ENCODE measurements at places on chromosomes 11 and 22. TPM values are rescaled to one million over a fixed set of nuclear protein-coding genes. Genes with fewer than 3 reads are reported as not detected.

DNA sequence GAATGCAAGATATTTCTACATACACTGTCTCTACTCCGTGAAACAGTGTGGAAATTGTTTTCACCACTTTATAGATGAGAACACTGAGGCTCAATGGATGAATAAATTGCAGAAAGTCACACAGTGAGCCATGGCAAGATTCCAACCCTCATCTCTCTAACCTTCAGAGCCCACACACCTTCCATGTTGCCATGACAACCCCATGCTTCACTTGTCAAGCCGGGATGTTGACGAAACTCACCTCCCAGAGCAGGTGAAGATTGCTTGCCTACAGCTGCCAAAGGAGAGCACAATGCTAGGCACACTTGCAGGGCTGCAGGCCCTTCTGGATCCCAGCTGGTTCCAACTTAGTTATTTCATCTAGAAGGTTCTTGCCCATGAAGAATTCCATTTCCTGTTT is 71.4 kb upstream of the SEZ6L start:
- DNase-seq, result no peak

DNA sequence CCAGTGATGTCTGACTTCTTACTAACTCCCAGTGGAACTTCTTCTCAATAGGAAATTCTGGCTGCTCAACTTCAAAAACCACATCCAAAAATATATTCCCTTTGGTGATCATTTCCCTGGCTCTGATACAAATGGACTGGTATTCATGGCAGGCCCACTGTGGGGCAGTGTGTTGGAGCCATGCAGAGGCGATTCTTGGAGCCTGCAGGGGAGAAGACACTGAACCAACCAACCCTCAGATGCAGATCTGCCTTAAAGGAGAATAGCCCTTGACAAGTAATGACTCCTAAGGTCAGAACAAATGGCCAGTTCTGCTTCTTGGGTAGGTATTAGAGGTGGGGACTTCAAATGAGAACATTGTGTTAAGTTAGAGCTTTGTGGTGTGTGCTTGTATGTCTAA is 12.2 kb downstream of the OR4D9 start:
- no peak for DNase-seq

- DNase-seq, result no peak
Observed at GRCh38 chr11:45503311-45503710, 162.1 kb downstream of the CHST1 start.

DNA sequence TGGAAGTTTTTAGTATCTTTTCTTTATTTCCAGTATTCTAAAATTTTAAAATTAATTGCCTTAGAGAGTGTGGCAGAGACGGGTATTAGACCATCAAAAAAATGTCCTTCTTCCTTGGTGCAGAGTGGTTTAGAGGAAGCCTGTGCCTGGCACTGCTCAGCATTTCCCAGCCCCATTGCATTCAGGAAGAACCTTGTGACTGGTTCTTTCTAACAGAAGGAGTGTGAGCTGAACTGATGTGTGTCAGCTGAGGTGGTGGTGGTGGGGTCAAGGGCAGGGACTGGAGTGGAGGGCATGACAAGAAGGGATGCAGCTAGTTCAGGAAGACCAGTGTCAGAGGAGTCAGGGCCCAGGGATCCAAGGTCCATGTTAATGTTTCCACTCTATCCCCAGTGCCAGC is 58.7 kb upstream of the FDX1 start:
- DNase-seq, result no peak

DNA sequence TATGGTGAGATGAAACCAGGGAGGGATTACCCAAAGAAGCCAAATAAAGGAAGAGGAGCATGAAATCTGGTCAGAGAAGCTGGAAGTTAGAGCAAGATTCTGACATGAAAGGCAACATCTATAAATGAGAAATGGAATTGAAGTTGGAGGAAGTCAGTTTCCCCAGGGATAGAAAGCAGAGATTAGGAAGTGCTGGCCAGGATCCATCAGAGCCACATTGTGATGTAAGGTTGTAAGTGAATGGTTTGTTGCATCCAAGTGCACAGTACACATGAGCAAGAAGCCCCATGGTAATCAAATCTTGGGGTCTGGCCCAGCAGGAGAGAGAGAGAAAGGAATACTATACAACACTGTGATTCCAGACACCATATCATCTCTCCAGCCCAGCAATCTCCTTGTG is 6.6 kb upstream of the NLRP10 start:
- DNase-seq, result no peak

Gene POU2AF2
- total RNA-seq, result not detected
